ENCODE measurements at places on chromosomes 7 and 10.
A peak's percentile ranks its signal among the peaks of the same experiment; 100 is the strongest.

- peak; percentile 20 for DNase-seq
Observed at GRCh38 chr7:44489955-44490350, 505 bp downstream of the NUDCD3 start.

GRCh38 chr7:39453743-39454355 is 112.4 kb upstream of the YAE1 start:
- peak; percentile 14 for DNase-seq

DNA sequence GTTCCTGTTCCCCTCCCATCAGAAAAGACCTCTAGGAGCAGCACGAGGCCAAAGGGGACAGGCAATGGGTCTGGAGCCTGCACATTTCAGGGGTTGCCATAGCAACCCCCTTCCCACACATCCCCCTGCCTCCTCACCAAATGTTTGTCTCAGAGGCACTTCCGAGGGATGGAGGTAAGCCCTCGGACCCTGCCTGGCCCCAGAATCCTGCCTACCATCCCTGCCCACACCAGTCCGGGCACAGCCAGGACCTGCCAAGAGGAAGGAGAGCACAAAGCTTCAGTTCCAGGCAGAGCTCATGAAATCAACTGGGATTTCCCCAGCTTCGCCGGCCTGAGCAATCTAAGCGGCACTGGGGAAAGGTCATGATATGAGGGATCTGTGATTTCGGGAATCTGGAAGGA is 175.0 kb upstream of the PLXNA4 start:
- DNase-seq: no peak

GRCh38 chr7:128206747-128207500 is 34.2 kb upstream of the LEP start:
- no peak for DNase-seq

DNA sequence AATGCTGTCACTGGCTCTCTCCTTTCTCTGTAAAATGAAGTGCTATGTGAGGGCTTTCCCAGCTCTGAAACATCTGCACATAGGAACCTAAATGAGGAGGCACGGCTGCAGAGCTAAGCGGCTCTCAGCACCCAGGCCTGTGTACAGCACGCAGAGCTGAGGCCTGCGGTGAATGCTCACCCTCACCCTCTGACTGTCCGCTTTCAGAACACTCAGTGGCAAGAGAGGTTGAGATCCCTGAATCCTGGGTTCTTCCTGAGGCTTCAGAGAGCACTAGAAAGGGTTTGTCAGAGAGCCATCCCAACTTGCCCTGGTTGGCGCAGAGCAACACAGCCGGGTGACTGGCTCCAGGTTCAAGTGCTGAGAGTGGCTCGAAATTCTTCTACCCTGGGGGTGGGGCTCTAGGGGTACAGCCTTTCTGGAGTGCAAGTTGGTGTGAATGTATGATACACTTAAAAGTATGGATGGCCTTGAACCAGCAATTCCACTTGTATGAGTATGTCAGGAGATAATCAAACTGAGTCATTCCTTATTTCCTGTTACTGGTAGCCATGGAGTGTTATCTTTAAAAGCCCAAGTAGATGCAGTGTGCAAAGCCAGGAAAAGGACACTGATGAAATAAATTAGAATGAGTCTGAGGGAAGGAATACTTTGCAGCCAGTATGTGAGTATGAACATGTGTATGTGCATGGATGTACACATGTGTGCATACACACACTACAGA is 1.7 kb upstream of the CCDC201 start:
- no peak for DNase-seq

- DNase-seq: no peak
Observed at GRCh38 chr7:91323626-91324158, 59.5 kb downstream of the FZD1 start.

Data from HL-60 (cell line).